ENCODE measurements at places on chromosomes 4 and X. TPM values are rescaled to one million over a fixed set of nuclear protein-coding genes. Genes with fewer than 3 reads are reported as not detected.

The RASSF6 gene
- 0.03 TPM for total RNA-seq

The HPGD gene
- 0.20 TPM for total RNA-seq

The BEX1 gene
- total RNA-seq, result 8.7 TPM

The PPP4R3C gene
- not detected for total RNA-seq

The STX18 gene
- 16.4 TPM for total RNA-seq

The IDS gene
- 160 TPM for total RNA-seq

The CSTF2 gene
- total RNA-seq, result 15.5 TPM

The CDX4 gene
- not detected for total RNA-seq

The PF4V1 gene
- 2.1 TPM for total RNA-seq

The SPANXA2 gene
- not detected for total RNA-seq

The HPSE gene
- total RNA-seq, result 0.13 TPM

The ARAP2 gene
- 0.52 TPM for total RNA-seq

The TMEM156 gene
- total RNA-seq, result not detected
